Stomach (tissue), 19 donors: ENCODE measurements at places on chromosomes 2 and 18. TPM values are rescaled to one million over a fixed set of nuclear protein-coding genes. Genes with fewer than 3 reads are reported as not detected.

DNA sequence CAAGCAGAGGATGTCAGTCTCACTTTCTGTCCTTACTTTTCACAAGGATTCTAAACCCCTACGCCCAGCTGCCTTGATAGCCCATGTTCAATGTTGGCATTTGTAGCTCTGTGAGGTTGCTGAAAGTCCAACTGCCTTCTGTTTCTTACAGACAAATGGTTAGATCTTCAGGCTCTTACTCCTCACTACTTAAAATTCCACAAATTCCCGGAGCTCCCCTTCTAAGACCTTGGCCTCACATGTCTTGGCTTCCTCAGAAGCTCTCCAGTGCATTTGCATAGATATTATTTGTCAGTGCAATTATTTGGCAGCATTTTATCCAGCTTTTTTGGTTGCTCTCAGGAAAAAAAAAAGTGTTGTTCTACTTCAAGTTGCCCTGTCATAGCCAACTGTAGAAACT, 453.7 kb upstream of the CELF4 start:
- H3K27ac ChIP-seq: no peak overlapping the region
- no peak for DNase-seq
- H3K27me3 ChIP-seq: no peaks in the 10 kb centered on the region

The SRD5A2 gene
- 0.18 TPM for total RNA-seq

DNA sequence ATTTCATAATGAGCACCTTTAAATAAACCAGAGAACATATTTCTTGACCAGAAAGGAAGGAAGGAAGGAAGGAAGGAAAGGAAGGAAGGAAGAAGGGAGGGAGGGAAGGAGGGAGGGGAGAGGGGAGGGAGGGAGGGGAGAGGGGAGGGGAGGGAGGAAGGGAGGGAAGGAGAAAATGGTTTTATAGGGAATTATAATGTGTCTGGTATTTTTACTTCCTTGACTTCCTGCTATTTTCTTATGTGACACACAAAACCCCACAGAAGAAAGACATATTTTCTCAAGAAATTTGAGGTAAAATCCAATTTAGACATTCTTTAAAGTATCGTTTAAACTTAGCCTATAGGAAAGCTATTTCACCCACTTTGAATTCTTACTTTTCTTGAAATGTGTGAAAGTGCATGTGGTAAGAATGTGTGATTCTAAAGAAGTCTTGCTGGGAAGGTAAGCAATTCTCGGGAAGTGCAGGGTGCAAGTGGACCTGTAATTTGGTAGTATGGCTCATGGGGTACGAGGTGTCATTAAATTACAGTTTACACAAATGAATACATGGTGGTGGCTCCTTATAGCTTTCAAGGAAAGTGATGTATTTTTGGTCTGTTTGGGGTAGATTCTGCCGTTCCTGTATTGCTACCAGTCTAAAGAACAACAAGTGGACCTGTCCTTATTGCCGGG, 18.0 kb downstream of the RNF125 start:
- H3K27ac ChIP-seq: no peak overlapping the region
- H3K4me3 ChIP-seq: no peak overlapping the region
- H3K27me3 ChIP-seq: no peaks in the 10 kb centered on the region
- no peak for DNase-seq
- peaks cover 21% of the 10 kb centered on the region for H3K36me3 ChIP-seq
- no peaks in the 10 kb centered on the region for H3K4me1 ChIP-seq

- H3K27ac ChIP-seq: peak overlapping the region; percentile 98
- peaks cover 33% of the 10 kb centered on the region for H3K4me1 ChIP-seq
- peak overlapping the region; percentile 63 for H3K4me3 ChIP-seq
- no peak for DNase-seq
- no peaks in the 10 kb centered on the region for H3K36me3 ChIP-seq
These were observed 48.8 kb downstream of the C2orf42 start for GRCh38 chr2:70141902-70142589.

GRCh38 chr2:174014011-174014698, 49.0 kb upstream of the SP3 start:
- DNase-seq: no peak
- H3K27ac ChIP-seq: peak overlapping the region; percentile 87
- H3K36me3 ChIP-seq: no peaks in the 10 kb centered on the region
- H3K4me1 ChIP-seq: peaks cover 13% of the 10 kb centered on the region

DNA sequence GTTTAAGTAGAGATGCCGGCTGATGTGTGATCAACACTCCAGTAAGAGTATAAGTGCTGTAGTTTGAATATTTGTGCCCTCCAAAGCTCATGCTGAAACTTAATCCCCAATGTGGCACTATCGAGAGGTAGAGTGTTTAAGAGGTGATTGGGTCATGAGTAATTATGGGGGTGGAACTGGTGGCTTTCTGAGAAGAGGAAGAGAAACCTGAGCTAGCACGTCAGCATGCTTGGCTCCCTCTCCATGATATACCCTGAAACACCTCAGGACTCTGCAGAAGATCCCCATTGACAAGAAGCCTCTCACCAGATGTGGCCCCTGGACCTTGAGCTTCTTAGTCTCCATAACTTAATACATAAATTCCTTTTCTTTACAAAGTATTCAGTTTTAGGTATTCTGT, 584.8 kb downstream of the TSN start:
- DNase-seq: no peak
- no peaks in the 10 kb centered on the region for H3K4me1 ChIP-seq
- H3K4me3 ChIP-seq: no peak overlapping the region
- no peak overlapping the region for H3K27ac ChIP-seq
- no peaks in the 10 kb centered on the region for H3K36me3 ChIP-seq

The SERPINB3 gene
- not detected for total RNA-seq

The FBXO36 gene
- total RNA-seq: 0.58 TPM

The C2orf78 gene
- total RNA-seq: not detected

The GRB14 gene
- total RNA-seq: 32.7 TPM

The HOXD1 gene
- total RNA-seq: not detected

GRCh38 chr2:119385466-119385865, 18.7 kb downstream of the DBI start:
- DNase-seq: no peak
- H3K27ac ChIP-seq: no peak overlapping the region
- no peaks in the 10 kb centered on the region for H3K36me3 ChIP-seq
- peaks cover 36% of the 10 kb centered on the region for H3K4me1 ChIP-seq

The FEV gene
- total RNA-seq: not detected

The MC5R gene
- total RNA-seq: not detected

DNA sequence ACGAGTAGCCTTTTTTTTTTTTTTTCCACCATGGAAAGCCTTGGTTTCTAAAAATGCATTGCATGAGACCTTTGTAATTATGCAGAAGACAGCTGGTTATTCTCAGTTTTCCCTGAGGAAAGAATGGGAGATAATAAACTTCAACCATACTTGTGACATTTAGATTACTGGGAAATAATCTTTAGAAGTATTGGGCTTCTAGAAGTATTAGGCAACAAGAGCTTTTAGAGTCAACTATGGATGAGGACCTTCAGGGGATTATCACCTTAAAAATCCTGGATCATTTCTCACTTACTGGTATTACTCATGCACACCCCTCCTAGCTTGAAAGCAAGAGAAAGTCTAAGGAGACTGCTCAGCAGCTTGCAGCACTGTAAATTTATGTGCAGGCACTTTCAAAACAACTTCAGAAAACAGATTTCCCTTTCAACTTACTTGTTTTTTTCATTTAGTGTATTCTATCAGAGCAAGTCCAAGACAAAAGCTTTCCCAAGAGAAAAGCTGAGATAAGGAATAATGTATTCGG, 175.9 kb downstream of the NRXN1 start:
- H3K27me3 ChIP-seq: no peaks in the 10 kb centered on the region
- H3K4me1 ChIP-seq: no peaks in the 10 kb centered on the region
- no peak overlapping the region for H3K27ac ChIP-seq
- no peak for DNase-seq
- H3K36me3 ChIP-seq: no peaks in the 10 kb centered on the region
- H3K4me3 ChIP-seq: no peak overlapping the region

The DNER gene
- total RNA-seq: 2.3 TPM

DNA sequence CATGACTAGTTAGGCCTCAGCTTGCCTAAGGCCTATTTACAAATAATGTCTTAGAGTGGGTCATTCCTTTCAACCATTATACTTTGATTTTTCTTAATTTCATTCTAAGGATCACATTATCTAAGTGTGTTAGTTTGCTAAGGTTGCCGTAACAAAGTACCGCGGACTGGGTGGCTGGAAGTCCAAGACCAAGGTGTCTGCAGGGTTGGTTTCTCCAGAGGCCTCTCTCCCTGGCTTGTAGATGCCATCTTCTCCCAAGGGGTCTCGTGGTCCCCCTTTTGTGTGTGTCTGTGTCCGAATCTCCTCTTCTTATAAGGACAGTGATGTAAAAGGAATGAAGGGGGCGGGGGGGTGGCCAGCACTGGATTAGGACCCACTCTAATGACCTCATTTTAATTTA, 18.4 kb upstream of the ITM2C start:
- no peak overlapping the region for H3K27ac ChIP-seq
- no peak for DNase-seq
- H3K4me1 ChIP-seq: peaks cover 7% of the 10 kb centered on the region
- H3K27me3 ChIP-seq: no peaks in the 10 kb centered on the region
- H3K36me3 ChIP-seq: no peaks in the 10 kb centered on the region
- H3K4me3 ChIP-seq: no peak overlapping the region
